Body of pancreas (tissue), 4 donors: ENCODE measurements at places on chromosomes 12 and 14.

DNA sequence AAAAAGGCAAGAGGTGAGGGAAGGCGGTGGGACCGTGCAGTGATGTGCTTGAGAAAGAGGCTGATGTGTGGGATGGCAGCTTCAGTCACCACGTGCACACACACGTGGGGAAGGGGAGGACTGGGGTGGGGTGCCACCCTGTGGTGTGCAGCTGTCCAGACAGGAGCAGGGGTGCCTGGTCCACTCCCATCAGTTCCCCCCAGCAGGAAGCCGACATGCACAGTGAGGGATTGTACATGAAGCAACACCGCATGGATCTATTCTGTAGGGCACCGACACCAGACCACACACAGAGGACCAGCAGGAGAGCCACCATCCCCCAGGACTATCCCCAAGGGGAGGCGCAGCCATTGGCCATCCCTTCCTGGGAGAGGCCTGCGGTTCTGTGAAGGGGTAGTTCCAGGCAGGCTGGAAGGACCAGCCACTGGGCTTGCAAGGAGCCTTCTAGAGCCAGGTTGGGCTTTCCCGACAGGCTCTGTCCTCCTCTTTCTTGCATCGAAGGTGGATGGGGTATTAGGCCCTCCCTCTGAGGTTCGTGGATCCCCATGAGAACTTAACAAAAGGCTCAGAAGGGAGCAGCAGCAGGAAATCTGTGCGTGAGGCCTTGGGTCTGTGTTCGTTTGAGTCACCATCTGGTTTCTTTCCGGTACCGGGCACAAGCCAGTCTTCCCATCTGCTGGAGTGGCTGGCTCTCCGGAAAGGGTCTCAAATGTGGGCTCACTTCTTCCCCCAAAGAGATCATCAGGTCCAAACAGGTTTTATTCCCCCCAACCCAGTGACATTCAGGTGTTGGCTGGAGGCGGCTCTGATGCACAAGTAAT lies 59.8 kb downstream of the PLEKHG3 start:
- peak overlapping the region; percentile 2 for H3K27ac ChIP-seq
- no peak for DNase-seq
- no peaks in the 10 kb centered on the region for H3K36me3 ChIP-seq
- H3K27me3 ChIP-seq = no peaks in the 10 kb centered on the region

- DNase-seq = no peak
- H3K4me1 ChIP-seq = no peaks in the 10 kb centered on the region
- H3K4me3 ChIP-seq = no peak overlapping the region
- H3K27ac ChIP-seq = no peak overlapping the region
- no peaks in the 10 kb centered on the region for H3K27me3 ChIP-seq
These were observed 228.9 kb upstream of the EGLN3 start for GRCh38 chr14:34179727-34180126.

- DNase-seq = no peak
- H3K27me3 ChIP-seq = no peaks in the 10 kb centered on the region
- no peak overlapping the region for H3K4me3 ChIP-seq
- H3K27ac ChIP-seq = peak overlapping the region; percentile 33
- H3K36me3 ChIP-seq = no peaks in the 10 kb centered on the region
- peaks cover 61% of the 10 kb centered on the region for H3K4me1 ChIP-seq
These were observed 74.1 kb downstream of the PPP2R5C start for GRCh38 chr14:101835566-101835965.

GRCh38 chr12:91273560-91273959 lies 90.9 kb upstream of the DCN start:
- no peaks in the 10 kb centered on the region for H3K27me3 ChIP-seq
- peaks cover 25% of the 10 kb centered on the region for H3K4me1 ChIP-seq
- no peaks in the 10 kb centered on the region for H3K36me3 ChIP-seq
- no peak overlapping the region for H3K4me3 ChIP-seq

DNA sequence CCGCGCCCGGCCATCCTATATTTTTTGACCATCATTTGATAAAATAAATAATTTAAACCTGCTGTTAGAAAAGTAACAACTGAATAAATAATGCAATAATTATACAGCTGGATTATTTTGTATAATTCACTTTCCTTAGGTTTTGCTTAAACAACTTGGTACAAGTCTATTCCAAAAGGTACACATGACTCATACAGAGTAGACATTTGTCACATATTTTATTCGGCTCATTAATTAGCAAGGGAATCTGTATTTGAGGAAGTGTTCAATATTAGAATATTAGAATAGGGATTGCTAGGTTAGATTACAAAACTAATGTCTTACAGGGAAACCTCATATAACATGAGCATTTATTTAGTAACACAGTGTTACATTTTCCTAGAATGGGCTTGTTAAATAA lies 48.7 kb downstream of the ATP2A2 start:
- H3K27ac ChIP-seq = no peak overlapping the region
- H3K27me3 ChIP-seq = no peaks in the 10 kb centered on the region
- no peak overlapping the region for H3K4me3 ChIP-seq
- peaks cover 31% of the 10 kb centered on the region for H3K36me3 ChIP-seq
- no peak for DNase-seq

DNA sequence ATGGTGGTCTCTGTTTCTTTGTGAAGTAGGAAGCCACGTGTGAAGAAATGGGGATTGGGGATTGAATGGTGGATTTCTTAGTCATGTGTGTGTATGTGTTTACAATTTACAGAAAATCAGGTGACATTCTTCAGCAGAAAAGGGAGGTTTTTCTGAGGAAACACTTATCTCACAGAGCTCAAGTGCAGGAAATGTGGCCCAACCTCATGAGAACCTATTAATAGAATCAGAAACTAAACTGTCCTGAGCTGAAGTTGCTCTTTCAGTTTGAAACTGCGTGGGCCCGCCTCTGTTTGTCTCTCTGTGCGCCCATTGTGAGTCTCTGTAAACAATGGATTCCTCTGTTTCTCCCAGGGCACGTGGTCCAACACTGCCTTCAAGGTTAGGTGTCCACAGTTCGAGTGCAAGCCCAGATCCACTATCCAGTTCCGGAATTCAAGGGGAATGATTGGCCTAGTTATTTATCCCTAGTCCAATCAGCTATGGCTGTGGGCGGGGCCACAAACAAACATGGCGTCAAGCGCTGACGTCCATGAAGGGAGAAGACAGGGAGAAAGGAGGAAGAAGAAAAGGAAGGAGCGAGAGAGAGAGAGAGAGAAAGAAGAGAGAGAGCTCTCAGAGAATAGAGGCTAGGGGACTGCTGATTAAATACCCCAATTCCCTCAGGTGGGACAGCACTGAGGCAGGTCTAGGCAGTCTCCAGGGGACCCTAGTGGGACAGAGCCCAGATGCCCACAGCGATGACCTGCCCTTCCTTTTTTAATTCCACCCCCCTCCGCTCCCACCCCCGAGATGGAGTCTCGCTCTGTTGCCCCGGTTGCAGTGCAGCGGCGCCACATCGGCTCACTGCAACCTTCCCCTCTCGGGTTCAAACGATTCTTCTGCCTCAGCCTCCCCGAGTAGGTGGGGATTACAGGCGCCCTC lies 31.4 kb upstream of the C12orf76 start:
- H3K27ac ChIP-seq = peak overlapping the region; percentile 29
- peak; percentile 25 for DNase-seq
- H3K36me3 ChIP-seq = no peaks in the 10 kb centered on the region
- H3K4me3 ChIP-seq = no peak overlapping the region
- H3K4me1 ChIP-seq = no peaks in the 10 kb centered on the region
- H3K27me3 ChIP-seq = no peaks in the 10 kb centered on the region

DNA sequence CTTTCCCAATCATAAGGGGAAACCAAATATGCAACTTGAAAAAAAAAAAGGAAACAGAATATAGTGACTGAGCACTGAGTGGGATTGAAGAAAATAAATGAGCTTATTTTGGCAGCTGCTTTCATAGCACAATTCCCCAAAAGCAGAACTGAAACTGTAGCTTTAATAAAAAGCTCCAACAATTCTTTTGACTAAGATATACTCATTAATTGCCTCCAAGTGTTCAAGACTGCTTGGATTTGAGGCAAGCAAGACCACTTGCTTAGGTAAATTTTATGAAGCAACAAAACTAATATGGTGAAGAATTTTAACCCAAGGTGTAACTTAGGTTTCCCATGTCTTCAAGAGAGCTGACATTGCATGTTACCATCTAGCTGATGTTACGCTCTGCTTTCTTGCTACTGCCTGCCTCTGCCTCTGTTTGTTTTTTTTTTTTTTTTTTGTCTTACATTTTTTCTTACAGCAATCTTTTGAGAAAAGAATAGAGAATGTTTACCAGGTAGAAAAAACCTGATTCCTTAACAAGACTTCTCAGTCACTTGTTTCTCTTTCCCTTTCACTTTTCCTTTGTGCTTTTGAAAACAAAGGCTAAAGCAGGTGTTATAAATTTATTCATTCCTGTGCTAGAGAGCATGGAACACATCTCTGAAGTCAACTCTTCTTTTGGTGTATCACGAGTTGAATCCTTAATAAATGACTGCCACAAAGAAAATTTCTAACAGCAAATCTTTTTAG lies 134.4 kb downstream of the BCAT1 start:
- no peaks in the 10 kb centered on the region for H3K27me3 ChIP-seq
- H3K4me1 ChIP-seq = no peaks in the 10 kb centered on the region
- no peak overlapping the region for H3K4me3 ChIP-seq
- no peaks in the 10 kb centered on the region for H3K36me3 ChIP-seq
- no peak overlapping the region for H3K27ac ChIP-seq

GRCh38 chr14:70744641-70745040 lies 64.7 kb downstream of the MAP3K9 start:
- no peak for DNase-seq
- H3K4me3 ChIP-seq = no peak overlapping the region
- H3K27ac ChIP-seq = no peak overlapping the region
- H3K4me1 ChIP-seq = no peaks in the 10 kb centered on the region
- no peaks in the 10 kb centered on the region for H3K36me3 ChIP-seq

DNA sequence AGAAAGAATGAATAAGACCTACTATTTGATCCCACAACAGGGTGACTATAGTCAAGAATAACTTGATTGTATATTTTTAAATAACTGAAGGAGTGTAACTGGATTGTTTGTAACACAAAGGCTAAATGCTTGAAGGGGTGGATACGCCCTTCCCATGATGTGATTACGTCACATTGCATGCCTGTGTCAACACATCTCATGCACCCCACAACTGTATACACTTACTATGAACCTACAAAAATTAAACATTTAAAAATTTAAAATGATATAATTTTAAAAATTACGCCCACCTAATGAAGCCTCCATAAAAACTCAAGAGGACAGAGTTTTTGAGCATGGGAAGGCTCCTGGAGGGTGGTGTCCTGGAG lies 94.5 kb downstream of the SCARB1 start:
- H3K27me3 ChIP-seq = no peaks in the 10 kb centered on the region
- no peak overlapping the region for H3K27ac ChIP-seq
- H3K4me3 ChIP-seq = no peak overlapping the region
- DNase-seq = no peak
- no peaks in the 10 kb centered on the region for H3K36me3 ChIP-seq

GRCh38 chr12:127558361-127558760 lies 708.6 kb upstream of the TMEM132C start:
- H3K27me3 ChIP-seq = no peaks in the 10 kb centered on the region
- H3K27ac ChIP-seq = no peak overlapping the region
- no peaks in the 10 kb centered on the region for H3K36me3 ChIP-seq

DNA sequence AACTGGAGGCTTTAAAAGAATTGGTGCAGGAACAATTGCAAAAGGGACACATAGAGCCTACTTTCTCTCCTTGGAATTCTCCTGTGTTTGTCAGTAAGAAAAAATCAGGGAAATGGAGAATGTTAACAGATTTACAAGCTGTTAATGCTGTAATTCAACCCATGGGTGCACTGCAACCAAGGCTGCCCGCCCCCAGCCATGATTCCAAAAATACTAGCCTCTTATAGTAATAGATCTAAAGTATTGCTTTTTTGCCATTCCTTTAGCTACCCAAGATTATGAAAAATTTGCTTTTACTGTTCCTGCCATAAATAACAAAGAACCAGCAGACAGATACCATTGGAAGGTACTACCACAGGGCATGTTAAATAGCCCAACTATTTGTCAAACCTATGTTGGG lies 15.3 kb upstream of the OR8S1 start:
- H3K36me3 ChIP-seq = no peaks in the 10 kb centered on the region
- H3K4me1 ChIP-seq = no peaks in the 10 kb centered on the region
- no peaks in the 10 kb centered on the region for H3K27me3 ChIP-seq
- H3K27ac ChIP-seq = no peak overlapping the region

GRCh38 chr12:89574736-89575208 lies 48.9 kb upstream of the POC1B start:
- peak; percentile 3 for DNase-seq
- no peaks in the 10 kb centered on the region for H3K4me1 ChIP-seq
- no peaks in the 10 kb centered on the region for H3K27me3 ChIP-seq
- no peaks in the 10 kb centered on the region for H3K36me3 ChIP-seq

DNA sequence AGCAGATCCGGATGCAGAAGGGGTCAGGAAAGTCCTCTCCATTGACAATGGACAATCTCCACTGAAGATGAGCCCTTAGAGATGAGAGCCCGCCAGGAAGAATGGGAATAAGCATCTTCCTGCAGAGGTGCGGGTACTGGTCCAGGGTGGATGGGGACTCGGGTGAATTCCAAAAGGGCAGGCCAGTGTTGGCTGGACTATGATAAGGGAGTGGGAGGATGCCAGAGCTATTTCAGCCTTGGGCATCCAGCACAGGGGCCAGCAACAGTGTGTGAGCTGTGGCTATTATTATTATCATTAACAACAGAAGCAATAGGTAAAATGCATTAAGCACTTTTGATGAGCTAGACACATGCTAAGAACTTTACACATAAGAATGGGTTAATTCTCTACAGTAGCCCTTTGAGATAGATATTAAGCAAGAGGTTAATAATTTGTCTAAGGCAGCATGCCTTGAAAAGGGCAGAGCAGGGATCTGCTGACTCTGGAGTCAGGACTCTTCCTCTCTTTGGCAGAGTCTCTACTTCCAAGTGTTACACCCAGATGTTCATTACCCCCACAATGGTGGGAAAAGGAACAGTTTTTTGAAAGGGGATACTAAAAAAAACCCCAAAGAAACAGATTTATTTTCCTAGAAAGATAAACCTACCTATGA lies 55.2 kb downstream of the PRICKLE1 start:
- H3K27ac ChIP-seq = no peak overlapping the region
- no peak for DNase-seq
- no peaks in the 10 kb centered on the region for H3K27me3 ChIP-seq

DNA sequence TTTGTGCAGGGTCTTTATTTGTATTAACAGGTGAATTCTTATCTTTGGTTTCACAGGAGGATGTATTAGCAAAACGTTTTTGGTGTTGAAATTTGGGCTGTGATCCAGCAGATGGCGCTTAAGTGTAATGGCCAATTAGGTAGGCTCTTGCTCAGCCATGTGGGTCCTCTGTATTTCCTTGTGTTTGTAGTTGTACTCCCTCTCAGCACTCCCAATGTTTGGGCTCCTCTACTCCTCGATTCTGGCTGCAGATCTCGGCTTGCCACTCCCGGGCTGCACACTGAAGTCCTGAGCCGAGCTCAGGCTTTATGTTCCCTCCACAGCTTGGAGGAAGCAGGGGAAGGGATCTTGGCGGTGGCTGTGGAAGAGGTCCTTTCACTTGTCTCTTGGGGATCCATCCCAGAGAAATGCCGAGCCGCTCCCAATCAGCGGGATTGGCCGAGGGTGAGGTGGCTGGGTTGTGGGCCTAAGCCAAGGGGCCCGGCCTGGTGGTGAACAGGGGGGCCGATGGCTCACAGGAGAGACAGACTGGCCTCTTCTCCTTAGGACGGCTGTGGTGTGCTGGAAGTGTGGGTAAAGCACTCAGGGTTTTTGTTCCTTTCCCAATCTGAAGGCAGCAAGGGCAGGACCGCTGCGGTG lies 133.7 kb downstream of the AEBP2 start:
- H3K36me3 ChIP-seq = no peaks in the 10 kb centered on the region
- no peak for DNase-seq
- no peak overlapping the region for H3K4me3 ChIP-seq
- peaks cover 5% of the 10 kb centered on the region for H3K4me1 ChIP-seq

- H3K4me1 ChIP-seq = no peaks in the 10 kb centered on the region
- no peak for DNase-seq
- no peaks in the 10 kb centered on the region for H3K27me3 ChIP-seq
- H3K36me3 ChIP-seq = no peaks in the 10 kb centered on the region
- H3K4me3 ChIP-seq = no peak overlapping the region
- H3K27ac ChIP-seq = no peak overlapping the region
These were observed 158.9 kb downstream of the GPR65 start for GRCh38 chr14:88163731-88164255.
